WTC11 (cell line): ENCODE measurements at places on chromosomes 3 and 15.

- DNase-seq, result peak; percentile 3
These were observed 30.2 kb downstream of the KY start for GRCh38 chr3:134620476-134621115.

- no peak for DNase-seq
These were observed 18.6 kb downstream of the ZIC1 start for GRCh38 chr3:147427746-147428145.

DNA sequence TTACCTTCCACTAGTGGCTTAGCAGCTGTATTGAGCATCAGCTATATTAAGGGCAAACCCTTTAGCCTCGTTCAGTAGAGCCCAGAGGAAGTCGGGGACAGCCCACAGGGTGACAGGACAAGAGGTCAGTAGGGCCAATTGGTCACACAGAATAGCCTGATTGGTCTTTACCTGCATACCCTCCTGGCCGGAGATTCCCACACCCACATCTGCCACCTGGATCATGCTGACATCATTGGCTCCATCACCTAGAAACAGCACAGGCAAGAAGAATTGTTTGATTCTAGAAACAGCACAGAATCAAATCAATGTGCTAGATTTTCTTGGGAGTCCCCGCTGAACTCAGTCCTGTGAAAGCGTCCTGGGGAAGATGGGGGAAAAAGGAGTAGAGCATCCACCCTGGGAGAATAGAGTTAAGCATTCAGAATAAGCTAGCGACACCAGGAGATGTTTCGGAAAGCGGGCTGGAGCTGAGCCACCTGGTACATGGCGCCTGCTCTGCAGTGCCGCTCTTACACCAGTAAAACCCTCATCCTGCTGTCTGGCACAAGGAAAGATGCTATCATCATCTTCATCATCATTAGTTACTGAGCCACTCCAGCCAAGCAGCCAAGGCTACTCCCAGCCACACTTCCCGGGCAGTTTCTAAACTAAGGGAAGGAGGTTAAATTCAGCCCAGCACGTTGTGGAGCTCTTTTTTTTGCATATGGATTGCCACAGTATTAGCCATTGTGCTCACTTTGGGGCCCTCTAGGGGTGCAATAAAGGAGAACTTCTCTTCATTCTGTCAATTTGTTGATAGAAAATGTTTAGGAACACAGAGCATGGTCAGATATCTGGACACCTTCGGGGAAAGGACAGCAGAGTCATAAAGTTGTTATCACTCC, 171.3 kb downstream of the ATP10A start:
- DNase-seq, result no peak

DNA sequence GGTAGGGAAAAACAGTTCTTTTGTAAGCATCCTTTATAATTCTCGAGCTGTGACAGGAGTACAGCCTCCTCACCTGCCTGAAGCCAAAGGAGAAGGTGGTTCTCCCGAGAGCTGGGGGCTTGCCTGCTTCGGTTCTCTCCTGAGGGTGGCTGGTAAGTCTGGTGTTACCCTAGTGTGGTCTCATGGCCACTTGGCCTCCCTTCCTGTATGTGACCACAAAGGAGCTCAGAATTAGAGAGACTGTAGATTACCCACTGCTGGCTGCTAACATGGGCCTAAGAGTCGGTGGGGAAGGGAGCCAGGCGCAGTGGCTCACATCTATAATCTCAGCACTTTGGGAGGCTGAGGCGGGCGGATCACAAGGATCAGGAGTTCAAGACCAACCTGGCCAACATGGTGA, 12.6 kb downstream of the PDHB start:
- DNase-seq, result no peak

DNA sequence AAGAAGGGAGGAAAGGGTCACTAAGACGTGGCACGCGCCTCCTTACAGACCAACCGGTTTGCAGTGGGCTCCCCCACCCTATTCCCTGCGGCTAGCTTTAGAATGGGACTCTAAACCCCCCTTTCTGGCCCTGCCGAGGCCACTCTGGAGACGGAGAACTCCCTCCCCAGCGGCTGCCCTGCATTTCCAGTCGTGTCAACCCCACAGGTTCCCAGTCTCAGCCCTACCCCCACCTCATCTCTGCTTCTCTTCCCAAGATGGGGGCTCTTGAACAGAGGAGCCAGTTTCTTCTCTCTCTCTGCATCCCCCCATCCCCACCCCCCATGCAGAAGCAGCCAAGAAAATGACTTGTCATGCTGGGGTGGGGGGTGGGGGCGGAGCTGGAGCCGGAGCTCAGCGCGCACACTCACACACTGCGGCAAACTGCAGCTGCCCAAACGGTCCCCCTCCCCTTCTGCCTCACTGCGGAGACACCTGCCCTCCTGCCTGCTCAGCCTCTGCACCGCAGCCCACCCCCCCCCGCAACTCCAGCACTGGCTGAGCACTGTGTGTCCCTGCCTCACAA, 871 bp downstream of the MAP1A start:
- peak; percentile 31 for DNase-seq

GRCh38 chr15:37112171-37112570, 11.8 kb upstream of the MEIS2 start:
- no peak for DNase-seq

DNA sequence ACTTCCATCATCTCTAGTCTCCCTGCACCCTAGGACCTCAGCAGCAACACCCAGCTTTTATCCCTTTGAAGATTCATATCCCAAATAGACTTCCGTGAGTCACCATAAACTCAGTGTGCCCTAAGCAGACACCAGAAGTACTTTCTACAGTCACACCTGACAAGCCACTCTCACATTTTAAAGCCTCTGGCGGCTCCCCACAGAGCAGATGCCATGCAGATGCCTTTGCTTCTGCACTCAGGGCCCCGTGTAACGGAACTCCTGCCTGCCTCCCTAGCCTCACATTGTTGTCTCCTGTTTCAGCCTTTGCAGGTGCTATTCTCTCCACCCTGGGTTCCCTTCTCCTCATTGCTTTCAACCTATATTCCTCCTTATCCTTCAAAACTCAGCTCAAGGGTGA, 155.5 kb upstream of the SLC24A5 start:
- DNase-seq, result no peak
